ENCODE measurements at places on chromosomes 4 and X.

DNA sequence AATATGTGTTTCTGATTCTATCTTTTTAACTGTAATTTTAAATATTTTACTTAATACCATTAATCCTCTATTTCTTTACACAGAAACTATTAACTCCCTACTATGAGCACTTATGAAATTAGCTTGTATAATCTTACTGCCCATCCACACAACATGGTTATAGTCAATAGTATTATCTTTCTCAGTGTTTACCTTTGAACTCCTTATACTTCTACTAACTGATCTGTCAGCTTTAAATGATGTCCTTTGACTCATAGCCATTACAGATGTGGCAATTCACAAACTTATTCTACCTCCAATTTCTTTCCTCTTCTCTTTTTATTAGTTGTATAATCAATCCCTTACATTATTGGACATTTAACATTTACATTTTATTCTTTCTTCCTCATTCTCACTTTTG is 5.5 kb downstream of the SEC31A start:
- no peak for DNase-seq

DNA sequence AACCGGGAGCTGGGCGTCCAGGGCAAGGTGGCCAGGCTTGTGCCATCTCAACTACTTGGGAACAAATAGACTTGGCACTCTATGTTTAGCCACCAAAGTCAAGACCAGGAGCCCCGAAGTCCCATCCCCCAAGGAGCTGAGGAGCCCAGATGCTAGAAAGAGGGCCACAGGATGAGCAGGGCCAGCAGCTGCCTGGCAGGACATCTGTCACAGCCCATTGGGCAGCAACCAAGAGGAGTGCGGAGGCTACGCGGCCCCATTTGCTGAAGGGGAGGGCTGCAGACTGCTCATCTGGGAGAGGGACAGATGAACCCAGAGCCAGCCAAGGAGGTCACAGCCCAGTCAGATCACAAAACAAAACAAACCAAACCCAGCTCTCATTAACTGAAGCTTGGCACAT is 22.9 kb upstream of the SOWAHD start:
- no peak for DNase-seq

- DNase-seq, result no peak
Measured at GRCh38 chr4:168614281-168615057, 117.6 kb downstream of the PALLD start.

DNA sequence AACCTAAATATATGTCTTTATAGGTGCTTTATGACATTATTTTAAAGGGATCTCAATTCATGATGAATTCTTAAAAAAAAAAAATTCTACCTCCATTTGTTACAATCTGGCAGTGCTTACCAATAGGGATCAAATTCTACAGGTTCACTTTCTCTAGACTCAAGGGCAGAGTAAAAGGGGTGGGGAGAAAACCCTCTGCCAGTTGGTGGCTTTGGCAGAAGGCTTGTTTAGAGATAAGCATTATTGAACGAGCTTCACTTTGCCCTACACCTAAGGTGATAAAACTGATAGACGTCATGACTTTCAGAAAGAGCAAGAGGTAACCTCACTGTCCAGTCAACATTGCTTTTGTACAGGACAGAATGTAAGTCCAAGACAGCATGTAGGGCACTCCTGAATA is 53.6 kb downstream of the OSTC start:
- no peak for DNase-seq

- DNase-seq, result no peak
Measured at GRCh38 chr4:108831291-108831690, 68.4 kb upstream of the ETNPPL start.

DNA sequence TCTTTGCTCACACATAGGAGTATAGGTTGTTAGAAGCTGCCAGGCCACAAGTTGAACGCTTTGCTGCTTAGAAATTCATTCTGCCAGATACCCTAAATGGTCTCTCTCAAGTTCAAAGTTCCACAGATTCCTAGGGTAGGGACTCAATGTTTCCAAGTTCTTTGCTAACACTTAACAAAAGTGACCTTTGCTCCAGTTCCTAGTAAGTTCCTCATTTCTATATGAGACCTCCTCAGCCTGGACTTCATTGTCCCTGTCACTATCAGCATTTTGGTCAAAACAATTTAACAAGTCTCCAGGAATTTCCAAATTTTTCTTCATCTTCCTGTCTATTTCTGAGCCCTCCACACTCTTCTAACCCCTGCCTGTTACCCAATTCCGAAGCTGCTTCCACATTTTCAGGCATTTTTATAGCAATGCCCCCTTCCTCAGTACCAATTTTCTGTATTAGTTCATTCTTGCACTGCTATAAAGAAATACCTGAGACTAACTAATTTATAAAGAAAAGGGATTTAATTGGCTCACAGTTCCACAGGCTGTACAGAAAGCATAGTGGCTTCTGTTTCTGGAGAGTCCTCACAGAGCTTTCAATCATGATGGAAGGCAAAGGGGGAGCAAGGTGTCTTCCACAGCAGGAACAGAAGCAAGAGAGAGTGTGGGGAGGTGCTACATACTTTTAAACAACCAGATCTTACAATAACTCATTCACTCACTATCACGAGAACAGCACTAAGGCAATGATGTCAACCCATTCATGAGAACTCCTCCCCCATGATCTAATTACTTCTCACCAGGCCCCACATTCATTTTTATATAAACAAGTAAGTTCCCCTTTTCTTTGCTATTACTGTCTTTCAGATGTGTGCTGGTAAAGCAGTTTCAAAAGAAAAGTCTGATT is 11.5 kb upstream of the TLR1 start:
- no peak for DNase-seq

DNA sequence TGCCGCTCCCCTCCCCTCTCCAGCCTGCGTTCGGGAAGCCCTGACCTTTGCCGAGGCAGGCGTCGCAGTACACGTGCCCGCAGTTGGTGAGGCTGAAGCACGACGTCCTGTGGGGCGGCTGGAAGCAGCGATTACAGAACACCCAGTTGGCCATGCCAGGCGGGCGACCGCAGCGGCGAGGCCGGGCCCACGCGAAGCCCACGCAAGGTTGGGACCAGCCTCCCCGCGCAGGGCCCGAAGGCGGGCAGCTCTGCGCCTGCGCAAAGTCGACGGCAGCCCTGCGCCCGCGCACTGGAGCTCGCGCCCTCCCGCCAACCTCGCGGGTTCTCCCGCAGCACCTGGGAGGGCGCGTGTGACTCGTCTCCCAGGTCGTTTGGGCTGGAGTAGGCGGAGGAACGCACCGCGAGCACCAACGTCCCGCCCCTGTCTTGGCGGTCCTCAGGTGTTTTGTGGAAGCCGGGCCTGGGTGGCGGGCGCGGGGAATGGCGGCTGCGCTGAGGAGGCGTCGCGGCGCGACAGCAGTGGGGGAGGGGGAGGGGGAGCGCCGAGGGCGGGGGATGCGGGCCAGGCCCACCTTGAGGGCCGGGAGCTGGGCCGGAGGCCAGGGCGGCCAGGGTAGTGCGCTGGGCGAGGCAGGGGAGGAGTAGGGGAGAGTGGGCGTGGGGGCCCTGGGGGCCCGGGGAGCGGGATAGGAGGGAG is at the start of gene RNF212:
Gene RNF212, minus strand, starts transcription at position 254 of the 699 bp plus-strand sequence. Its CDS starts 100 bp downstream, at position 154.
- DNase-seq, result no peak

DNA sequence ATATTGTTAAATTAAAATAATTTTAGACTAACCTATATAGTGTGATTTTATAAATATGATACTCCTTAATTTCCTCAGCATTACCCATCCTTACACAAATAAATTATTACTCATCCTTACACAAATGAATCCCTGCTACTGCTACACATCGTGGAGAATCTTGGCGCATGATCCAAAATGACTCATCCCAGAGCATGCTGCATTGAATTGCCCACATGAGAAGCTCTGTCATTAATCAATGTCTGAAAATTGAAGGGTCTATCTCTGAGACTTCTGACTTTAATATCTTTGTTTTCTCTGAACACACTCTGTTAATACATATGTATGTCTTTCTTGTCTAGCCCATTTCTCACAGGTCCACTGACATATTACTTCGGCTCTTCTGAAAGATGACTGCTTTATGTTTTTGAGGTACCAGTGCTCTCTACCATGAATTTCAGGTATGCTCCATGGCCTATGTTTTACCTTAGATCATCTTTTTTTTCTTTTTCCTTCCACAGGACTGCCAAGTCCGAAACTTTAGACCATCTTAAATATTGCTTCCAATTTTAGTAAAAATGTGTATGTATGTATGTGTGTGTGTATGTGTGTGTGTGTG is 15.7 kb upstream of the DUSP21 start:
- DNase-seq, result no peak

GRCh38 chr4:89364541-89364940 is 56.9 kb upstream of the GPRIN3 start:
- DNase-seq, result no peak

GRCh38 chrX:15441464-15441863 is 51.7 kb downstream of the PIR start:
- no peak for DNase-seq

GRCh38 chr4:85725721-85726170 is 250.8 kb downstream of the ARHGAP24 start:
- DNase-seq, result peak; percentile 64

DNA sequence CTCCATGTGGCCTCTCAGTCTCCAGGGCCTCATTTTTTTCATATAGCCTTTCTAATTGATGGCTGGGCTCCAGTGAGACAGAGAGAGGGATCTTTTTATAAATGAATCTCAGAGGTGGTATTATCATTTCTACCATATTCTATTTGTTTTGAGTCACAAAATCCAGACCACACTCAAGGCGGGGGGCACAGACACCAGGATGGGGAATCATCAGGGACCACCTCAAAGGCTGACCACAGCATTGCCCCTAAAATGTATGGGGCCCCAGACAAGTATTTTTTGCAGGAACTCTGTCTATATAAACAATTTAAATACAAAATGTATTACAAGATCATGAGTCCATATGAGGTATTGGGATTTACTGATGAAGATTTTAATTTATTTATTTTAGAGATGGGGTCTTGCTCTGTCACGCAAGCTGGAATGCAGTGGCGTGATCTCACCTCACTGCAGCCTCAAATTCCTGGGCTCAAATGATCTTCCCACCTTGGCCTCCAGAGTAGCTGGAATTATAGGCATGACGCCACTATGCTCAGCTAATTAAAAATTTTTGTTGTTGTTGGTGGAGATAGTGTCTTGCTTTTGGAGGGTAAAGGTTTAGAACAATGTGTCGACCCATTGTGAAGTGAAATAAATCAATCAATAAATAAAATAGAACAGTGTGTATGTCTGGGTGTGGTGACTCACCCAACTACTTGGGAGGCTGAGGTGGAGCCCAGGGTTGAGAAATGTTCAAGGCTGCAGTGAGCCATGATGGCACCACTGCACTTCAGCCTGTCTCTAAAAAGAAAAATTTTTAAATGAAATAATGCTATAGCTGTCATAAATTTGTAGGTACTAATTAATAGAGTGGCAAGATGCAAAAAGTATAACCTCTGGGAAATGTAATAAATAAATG is 29.4 kb downstream of the WDR13 start:
- DNase-seq, result no peak

DNA sequence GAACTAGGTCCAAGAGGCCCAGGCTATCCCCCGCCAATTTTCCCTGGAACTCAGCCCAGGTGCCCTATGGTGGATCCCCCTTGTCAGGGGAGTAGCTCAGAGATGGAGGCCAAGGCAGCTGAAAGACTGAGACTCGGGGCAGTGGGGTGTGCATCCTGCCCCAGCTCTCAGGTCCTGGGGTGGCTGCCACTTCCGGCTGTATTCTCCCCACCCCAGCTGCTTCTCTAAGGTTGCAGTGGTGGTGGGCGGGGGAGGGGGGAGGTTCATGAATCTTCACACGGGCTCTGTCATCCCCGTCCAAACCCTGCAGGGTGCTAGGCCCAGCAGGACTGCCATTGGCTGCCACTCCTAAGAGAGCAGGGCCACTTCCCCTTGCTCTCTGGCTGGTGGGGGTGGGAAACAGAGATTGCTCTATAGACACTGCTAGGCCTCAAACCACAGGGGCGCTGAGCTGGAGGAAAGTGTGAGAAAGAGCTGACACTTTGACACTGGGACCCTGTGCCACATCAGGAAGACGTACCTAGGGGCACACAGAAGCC is 1.5 kb downstream of the SASH3 start:
- DNase-seq, result peak; percentile 87

DNA sequence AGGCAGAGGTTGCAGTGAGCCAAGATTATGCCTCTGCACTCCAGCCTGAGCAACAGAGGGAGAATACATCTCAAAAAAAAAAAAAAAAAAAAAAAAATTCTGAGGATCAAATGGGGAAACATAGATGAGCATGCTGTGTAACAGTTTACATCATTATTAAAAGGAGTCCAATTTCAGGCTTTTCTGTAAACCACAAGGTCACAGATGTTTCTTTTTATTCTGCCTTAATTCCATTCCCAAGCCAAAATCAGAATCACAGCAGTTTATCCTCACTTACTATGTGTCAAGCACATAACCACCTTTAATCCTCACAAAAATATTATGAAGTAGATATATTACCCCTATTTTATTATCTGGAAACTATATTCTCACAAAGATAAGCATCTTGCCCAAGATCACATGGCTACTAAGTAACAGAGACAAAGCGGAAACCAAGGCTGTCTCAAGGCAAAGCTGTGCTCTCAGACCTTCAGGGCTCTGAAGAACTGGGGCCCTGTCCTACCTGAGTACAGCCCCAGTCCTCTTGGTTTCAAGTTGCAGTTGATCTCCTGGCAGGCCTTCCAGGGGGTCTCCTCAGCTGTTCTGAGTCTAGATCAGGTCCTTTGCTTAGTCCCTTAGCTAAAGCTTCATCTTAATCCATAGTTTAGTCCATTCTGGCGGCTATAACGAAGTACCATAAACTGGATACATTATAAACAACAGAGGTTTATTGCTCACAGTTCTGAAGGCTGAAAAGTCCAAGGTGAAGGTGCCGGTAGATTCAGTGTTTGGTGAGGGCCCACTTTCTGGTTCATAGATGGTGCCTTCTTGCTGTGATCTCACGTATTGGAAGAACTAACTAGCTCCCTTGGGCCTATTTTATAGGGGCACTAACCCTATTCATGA is 141.3 kb downstream of the PALLD start:
- DNase-seq, result no peak

DNA sequence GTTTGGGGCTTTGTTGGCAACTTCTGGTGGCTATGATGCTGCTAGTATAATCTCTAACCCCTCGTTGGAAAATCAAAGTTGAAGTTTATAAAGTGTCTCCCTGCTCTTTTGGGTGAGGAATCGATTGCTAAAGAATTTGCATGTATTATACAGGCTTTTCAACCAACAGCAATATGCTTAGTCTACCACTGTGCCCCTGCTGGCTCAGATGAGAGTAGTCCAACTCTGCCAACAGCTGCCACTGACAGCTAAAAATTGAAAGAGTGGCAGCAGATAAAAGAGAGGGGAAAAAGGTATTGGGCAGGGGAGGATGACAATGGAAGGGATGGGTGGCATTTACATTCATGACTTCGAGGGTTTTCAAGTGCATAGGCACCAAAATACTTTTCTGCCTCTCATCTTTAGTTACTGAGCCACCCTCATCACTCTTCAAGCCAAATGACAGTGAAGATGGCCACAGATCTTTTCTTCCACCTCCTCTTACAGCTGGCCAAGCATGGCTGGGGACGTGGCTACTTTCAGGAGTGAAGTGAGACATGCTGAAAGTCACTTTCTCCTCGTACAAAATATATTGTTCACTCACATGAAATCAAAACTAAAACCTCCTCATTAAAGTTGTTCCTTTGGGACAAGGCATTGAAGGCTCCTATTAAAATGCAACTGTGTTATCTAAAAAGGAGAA is 2.7 kb upstream of the GRIA3 start:
- no peak for DNase-seq
